ENCODE measurements at places on chromosomes 3 and 15. TPM values are rescaled to one million over a fixed set of nuclear protein-coding genes. Genes with fewer than 3 reads are reported as not detected.

The STARD5 gene
- 14.7 TPM for total RNA-seq

The MESP2 gene
- 0.32 TPM for total RNA-seq

The NUP210 gene
- under 0.01 TPM for total RNA-seq

The EPHB1 gene
- 0.32 TPM for total RNA-seq

The GREM1 gene
- 527 TPM for total RNA-seq

The CFAP100 gene
- not detected for total RNA-seq

The FEZF2 gene
- total RNA-seq: not detected

The KCNH8 gene
- not detected for total RNA-seq

The GPR149 gene
- total RNA-seq: not detected

The FETUB gene
- not detected for total RNA-seq

The DAZL gene
- total RNA-seq: not detected

The SPRED1 gene
- 55.7 TPM for total RNA-seq

The AHSG gene
- total RNA-seq: not detected

The FSTL1 gene
- total RNA-seq: 1,795 TPM

The ERICH6 gene
- total RNA-seq: 0.43 TPM

Measured in fibroblast of villous mesenchyme (primary cell).